Amygdala (tissue), 56 donors: ENCODE measurements at places on chromosomes 5 and 9.

DNA sequence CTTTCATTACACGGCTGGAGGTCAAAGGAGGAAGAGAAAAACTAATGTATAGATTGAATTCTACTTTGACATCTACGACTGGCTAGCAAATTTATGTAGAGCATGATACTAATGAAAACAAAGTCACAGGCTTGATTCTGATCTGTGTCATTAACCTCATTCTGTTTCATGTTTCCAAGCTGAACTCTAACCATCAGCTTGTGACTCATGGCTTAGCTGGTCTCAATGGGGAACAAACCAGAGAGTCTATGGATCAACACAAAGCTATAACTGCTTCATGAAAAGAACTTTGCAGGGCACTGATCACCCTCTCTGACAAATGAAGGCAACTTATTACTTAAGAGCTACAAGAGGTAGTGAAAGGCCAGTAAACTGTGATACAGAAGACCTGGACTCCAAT, 23.6 kb upstream of the PDE4D start:
- no peak for DNase-seq

DNA sequence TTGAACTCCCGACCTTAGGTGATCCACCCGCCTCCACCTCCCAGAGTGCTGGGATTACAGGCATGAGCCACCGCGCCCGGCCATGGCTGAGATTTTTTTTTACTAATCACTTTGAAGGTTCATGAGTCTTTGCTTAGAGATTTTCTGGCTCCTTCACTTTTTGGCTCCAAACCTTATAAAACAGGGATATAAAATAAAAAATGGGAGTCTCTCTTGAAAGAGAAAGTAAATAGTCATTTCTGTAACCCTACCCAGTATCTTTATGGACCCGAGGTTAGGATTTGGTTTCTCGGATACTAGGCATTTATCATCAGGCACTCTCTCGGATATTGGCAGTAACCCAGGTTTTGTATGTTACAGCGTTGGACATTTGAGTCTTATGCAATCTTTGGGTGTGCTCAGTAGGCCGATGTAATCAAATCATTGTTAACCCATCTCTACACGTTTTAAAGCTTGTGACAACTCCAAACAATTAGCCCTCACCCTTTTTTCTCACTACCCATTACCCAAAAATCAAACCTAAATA, 25.3 kb downstream of the STXBP1 start:
- no peak for DNase-seq

- DNase-seq, result no peak
These were observed 309.9 kb downstream of the ZSWIM6 start for GRCh38 chr5:61641748-61642565.

DNA sequence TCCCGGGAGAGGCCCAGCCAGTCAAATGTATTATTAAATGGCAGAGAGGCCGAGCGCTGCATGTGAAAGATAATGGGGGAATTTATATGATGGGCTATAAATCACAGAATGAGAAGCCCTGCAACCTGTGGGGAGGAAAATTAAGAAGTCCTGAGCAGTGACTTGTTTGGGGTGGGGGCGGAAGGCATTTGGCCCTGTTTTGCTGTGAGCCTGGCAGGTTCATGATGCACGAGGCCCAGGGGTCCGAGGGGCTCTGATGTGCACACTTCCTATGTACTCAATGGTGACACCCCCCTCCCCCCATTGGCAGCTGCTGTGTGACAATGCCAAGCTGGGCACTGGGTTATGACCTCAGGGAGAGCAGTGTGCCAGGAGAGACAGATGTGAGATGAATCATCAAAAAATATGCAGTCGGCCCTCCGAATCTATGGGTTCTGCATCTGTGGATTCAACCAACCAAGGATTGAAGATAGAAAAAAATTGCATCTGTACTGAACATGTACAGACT, 13.7 kb upstream of the DAB2IP start:
- DNase-seq, result peak; percentile 52

GRCh38 chr5:96615223-96615622, 47.0 kb upstream of the CAST start:
- DNase-seq, result no peak

DNA sequence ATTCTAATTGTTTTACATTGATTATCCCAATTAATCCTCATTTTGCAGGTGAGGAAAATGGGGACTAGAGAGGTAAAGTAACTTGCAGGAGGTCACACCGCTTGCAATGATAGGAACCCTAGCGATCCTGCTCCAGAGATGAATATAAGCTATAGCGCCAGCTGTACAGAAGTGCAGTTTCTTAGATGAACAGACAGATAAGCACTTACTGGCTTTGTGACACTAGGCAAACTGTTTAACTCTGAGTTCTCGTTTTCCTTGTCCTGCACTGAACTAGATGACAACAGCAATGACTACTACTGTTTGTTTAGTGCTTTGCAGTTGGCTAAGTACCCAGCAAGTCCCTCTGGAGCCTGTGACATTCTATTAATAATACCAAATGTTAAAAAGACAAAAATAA, 11.1 kb downstream of the LHX6 start:
- DNase-seq, result no peak

GRCh38 chr9:129301941-129302340, 123.9 kb upstream of the IER5L start:
- no peak for DNase-seq

- no peak for DNase-seq
These were observed 139.5 kb downstream of the BARX1 start for GRCh38 chr9:93815677-93816076.

DNA sequence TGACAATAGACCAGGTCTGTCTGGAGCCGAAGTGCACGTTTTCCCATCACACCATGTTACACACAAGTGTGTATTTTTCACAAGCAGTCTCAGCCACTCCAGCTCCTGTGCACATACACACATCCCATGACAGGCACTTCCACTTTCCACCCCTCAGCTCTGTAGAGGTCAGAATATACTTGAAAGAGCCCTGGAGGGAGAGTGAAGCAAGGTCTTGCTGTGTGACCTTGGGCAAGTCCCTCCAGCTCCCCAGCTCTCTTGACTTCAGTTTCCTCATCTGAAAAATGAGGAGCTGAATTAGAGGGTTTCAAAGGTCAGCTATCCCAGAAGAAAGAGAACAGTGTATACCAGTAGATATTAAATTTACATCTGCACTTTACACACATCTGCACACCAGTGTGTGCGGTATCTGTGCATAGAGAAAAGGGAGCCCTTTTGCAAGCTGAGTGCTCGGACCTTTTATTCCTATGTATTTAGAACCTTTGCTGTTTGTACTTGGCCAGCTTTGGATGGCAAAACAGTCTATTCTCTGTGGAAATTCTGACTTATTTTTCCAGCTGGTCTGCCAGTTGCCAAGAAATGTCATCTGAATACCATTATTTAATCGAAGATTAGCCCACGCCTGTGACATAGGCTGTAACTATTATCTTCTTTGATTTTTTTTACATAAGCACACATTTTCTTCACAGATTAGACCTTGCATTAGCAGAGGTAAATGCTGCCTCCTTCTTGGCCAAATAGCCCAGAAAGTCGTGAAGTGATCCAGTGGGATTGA, 528.0 kb downstream of the BNC2 start:
- DNase-seq, result no peak

- no peak for DNase-seq
These were observed 150.5 kb downstream of the YTHDC2 start for GRCh38 chr5:113663879-113664541.

GRCh38 chr5:91072881-91073280, 310.2 kb downstream of the ARRDC3 start:
- no peak for DNase-seq

DNA sequence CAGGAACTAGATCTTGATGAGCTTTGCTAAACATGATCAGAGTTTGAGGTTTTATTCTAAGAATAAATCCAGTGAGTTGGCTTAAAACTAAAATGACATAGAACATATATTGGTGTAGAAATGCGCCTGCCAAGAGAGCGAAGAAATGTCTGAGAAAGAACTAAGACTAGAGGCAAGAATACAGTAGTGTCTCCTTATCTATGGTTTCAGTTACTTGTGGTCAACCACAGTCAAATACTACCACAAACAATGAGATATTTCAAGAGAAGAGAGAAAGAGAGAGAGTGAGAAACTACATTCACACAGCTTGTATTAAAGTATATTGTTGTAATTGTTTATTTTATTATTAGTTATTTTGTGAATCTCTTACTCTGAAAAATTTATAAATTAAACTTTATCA, 254.4 kb upstream of the CDH10 start:
- no peak for DNase-seq

- no peak for DNase-seq
These were observed 103.5 kb upstream of the NR3C1 start for GRCh38 chr5:143506836-143507552.
